ENCODE measurements at places on chromosomes 3 and 15.

DNA sequence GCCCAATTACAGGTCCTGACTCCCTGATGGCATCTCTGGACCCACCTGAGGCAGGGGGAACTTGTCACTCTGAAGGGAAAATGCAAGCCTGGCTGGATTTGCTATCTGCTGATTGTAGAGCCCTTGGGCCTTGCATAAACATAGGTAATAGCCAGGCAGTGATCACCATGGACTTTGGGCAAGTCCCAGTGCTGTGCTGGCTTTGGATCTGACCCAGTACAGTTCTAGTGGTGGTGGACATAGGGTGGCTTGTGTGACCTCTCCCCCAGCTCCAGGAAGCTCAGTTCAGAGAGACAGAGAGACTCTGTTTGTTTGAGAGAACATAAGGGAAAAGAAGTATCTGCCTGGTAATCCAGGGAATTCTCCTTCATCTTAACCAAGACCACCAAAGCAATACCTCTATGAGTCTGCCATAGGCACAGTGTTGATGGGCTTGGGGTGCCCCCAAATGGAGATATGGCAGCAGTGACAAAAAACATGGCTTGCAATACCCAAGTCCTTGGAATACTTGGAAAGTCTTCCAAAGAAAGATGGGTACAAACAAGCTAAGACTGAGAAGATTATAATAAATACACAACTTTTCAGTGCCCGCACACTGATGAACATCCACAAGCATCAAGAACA, 348.5 kb downstream of the PYDC2 start:
- DNase-seq: no peak

DNA sequence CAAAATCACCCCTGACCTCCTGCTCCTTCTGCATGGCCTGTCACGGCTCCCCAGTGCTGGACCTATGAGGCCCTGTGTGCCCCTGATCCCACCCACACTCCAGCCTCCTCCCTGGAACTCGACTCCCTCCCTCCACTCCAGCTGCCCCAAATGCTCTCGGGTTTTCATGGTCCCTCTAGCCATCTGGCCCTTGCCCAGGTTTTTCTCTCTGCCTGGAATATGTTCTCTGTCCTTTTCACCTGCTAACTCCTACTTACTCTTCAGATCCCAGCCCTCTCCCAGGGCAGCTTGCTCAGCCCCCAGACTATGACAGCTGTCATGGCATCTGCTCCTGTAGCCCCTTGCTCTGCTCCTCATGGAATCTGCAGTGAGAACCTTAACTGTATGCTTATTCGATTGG, 30.3 kb downstream of the DUSP7 start:
- DNase-seq: no peak

DNA sequence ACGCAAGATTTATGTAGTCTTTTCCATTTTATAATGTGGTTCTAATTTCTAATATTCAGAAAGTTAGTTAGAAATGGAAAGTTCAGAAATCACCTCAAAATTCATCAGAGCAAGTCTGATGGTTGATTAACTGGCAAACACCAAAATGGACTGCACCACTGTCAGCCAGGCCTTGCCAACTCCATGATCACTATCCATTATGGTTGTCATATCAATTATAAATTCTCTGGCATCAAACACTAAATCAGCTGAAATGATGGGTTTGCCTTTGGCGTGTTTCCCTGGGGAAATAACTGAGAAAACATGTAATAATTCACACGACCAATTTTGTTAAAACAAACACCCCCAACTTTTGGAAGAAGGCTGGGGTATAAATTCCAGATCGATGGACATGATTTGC, 219.4 kb downstream of the CDIN1 start:
- no peak for DNase-seq

DNA sequence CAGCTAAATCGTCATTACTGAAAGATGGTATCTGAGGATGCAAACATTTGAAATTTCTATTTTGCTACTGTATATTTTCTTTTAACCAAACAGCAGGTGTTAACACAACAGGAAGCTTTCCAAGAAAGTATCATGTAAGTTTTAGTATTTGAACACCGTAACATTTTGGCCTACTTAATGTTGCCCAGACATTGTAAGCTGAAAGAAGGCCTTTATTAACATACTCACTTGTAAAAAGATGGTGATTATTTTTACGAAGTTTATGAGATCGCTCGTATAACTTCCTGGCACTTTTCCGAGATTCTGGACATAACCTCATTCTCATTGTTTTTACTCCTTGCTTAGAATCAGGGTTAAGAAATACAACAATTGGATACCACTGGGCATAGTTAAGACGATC, 95.7 kb downstream of the TJP1 start:
- DNase-seq: no peak

DNA sequence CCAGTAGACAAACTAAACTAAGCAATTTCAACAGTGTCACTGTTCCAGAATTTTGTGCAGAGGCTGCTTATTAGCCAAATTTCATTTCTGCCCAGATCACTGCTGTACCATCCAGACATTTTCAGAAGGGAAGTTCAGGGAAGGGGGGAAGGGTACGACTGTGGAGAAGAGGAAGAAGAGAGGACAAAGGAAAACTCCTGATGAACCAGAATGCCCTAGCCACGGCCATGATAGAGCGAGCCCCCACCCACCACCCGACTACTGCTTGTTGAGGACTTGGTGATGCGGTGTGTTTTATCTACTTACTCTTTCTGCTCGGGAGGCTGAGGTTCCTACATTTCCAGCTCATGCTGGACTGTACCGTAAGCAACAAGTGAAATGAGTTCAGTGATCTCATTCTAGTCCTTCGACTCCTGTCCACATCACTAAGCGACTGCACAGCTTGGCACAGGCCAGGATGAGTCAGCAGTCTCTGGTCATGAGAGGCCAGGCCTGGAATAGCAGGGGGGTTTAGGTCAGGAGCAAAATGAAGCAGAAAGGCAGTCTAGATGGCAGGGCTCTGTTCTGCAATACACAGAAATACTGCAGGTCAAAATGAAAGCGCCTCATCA, 330.8 kb downstream of the TIGIT start:
- DNase-seq: no peak
